Hematopoietic multipotent progenitor cell treated with erythropoietin and hydrocortisone succinate and interleukin-3 and kit ligand, for 8 days (in vitro differentiated cells): ENCODE measurements at places on chromosomes 3 and 15.

GRCh38 chr3:30073622-30074021 lies 532.8 kb upstream of the TGFBR2 start:
- DNase-seq = no peak

DNA sequence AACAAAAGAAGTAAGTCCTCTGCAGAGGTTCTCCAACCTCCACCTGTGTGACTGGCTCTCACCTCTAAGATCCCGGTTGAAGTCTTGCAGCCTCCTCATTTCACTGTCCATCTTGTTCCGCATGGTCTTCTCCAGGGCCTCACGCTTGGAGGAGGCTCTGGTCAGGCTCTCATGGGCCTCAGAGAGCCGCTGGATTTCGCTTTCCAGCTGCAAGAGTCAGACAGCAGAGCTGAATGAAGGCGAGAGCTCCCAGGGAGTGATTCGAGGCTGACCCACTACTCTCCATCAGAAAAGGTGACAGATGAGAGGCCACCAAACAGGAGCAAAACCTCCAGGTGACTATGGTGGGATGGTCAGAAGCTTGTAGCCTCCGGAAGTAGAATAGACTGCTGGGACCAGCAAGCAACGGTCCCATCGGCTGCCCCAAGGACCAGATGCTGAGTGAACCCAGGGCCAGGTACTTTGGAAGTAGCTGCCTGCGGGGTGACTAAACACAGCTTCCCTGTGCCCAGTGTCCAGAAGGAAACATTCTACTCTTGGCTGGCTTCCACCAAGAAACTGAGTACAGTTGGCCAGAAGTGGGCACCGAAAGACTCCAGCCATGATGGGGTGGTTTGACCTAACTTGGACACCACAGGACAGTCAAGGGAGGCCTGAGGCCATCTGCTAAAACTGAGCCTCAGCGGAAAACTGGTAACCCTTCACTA lies 7.9 kb downstream of the AMOTL2 start:
- DNase-seq = no peak

- DNase-seq = no peak
Observed at GRCh38 chr3:126496894-126497850, 20.4 kb downstream of the UROC1 start.

DNA sequence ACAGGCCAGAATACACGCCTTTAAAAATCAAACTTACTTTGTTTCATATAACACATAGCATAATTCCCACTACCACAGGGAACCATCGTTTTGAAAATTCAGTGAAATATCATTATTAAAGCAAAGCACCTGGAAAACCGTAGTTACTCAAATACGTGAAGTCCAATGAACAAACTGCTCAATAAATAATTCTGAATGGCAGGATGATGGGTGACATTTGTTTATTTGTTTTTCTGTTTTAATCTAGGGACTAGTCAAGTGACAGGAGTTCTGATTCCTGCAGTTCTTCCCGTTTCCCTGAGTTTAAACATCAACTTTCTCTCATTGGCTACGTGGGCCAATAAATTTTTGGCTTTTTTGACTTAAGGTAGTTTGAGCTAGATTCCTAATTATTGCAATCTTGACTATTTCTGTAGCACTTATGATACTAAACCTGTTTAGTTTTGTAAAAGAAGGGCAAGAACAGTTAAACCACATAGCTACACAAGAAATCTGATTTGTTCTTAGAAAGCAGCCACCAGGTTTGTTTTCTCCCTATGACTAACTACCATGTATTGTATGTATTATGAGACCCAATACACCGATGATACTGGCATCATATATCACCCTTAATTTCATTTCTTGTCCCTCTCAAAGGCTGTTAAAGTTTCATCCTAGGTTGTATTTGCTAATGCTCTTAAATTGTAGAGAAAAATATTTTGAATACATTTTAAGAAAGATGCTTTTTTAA lies 411.2 kb downstream of the SHQ1 start:
- no peak for DNase-seq

DNA sequence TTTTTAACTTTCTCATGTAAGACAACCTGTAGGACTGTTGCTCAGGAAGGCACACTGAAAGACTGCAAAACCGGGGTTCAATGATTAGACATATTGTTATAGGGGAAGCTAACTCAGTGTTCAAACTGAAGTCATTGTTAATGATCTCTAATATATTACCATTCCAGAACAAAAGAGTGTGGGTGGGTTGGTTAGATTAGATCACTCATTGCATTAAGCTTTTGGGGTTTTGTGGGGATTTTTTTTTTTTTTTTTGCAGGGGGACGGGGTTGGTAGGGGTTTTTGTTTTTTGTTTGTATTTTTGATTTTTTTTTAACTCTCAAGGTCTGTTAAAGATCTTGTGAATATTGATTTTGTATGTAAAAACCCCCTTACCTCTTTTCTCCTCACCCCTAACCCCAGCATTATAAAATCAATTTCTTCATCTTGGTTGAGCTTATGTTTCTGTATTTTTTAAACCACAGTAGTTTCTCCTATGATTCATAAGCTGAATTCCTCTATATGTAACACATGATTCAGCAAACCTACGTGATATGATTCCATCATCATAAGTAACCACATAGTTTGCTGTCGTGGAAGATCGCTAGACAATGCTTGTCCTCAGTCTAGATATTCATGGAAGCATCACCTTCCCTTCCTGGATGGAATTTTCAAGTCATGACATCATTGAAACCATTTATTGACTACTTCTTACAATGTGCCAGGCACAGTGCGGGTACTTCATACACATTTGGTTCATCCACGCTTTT lies 544.1 kb upstream of the MDFIC2 start:
- DNase-seq = no peak

GRCh38 chr15:79265987-79266579 lies 16.4 kb upstream of the ANKRD34C start:
- no peak for DNase-seq

- peak; percentile 61 for DNase-seq
Observed at GRCh38 chr3:17258823-17259436, 374.2 kb downstream of the PLCL2 start.

DNA sequence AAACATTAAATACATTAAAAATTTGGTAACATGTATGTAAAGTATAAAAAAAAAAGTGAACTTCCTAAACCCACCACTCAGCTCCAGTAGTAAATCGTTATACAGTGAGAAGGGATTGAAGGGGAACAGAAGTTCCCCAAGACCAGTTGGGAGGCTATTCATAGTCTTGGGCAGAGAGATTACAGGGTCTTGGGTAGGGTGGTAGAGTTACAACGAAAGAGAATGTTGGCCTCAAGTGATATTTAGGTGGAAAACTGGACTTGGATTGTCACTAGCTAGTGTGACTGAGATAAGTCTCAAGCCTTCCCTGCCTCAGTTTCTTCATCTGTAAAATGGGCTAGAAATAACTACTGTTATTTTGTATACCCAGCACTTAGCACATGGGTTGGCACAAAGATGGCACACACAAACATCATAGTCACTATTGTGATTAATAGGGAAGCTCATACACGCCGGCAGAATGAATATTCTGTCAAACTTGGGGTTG lies 431 bp upstream of the YEATS2 start:
- DNase-seq = no peak

DNA sequence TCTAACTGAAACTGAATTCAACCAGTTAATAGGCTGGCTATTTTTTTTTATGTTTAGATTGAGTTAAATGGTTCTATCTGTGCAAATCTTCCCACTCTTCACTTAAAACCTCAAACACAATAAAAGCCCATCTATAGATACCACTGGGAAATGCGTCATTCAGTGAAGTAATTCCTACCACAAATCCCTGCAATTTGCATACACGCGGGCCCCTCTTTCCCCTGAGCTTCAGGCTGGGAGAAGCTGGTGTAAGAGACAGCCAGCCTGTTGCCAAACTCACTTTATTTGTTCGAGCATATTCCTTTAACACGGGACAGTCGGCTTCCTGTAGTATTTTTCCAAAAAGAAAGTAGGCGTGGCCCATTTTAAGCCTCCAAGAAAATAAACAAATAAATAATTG lies 26.0 kb upstream of the MCTP2 start:
- no peak for DNase-seq

GRCh38 chr3:190747571-190747970 lies 114.9 kb downstream of the GMNC start:
- DNase-seq = no peak

DNA sequence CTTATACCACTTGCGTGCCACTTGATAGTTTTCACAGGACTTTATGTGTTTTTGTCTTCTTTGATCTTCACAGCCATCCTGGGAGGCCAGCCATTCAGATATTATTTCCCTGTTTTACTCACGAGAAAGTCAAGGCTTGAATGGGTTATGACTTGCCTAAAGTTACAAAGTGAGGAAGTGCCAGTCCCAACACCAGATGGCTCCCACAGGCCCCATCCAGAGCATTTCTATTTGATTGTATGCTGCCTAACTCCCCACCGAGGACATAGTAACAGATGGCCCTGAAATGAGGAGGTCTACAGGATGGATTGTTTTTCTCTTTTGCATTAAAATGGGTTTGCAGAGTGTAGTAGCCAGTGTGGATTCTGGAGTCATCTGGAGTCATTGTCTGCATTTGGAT lies 74.5 kb downstream of the SPTSSB start:
- no peak for DNase-seq
